ENCODE measurements at places on chromosomes 5 and 9. TPM values are rescaled to one million over a fixed set of nuclear protein-coding genes. Genes with fewer than 3 reads are reported as not detected.

The FOXE1 gene
- total RNA-seq = under 0.01 TPM

DNA sequence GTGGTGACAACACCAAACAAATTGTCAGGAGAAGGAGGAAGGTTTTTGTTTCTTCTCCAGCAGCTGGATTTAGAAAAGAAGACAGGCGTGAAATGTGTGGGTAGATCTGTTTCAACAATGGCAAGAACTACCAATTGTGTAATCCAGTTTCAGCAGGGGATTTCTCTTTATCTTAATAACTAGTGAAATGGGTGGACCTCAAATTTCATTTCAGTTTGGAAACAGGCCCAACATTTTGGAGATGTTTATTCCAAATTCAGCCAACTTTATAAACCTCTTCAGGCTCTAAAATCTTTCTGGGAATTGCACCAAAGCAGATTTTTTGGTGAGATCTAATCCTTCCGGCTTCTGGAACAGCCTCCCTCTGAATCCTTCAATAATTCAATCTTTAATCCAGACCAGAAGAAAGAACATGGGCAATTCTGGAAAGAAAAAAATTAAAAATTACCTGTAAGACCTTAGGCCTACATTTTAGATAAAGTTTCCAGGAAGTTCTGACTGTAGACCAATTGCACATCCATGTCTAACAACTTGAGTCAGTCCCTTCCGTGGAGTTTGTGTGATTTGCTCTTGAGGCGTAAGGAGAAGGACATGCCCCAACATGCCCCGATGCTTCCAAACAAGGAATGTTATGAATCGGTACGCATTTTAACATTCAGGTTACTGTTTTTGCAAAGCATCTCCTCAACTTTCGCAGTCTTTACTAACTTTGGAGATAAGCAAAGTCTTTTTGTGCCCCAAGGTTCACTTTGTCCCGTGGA lies 423.6 kb downstream of the IRX1 start:
- no peak for DNase-seq

The TMEM141 gene
- total RNA-seq = 46.9 TPM

DNA sequence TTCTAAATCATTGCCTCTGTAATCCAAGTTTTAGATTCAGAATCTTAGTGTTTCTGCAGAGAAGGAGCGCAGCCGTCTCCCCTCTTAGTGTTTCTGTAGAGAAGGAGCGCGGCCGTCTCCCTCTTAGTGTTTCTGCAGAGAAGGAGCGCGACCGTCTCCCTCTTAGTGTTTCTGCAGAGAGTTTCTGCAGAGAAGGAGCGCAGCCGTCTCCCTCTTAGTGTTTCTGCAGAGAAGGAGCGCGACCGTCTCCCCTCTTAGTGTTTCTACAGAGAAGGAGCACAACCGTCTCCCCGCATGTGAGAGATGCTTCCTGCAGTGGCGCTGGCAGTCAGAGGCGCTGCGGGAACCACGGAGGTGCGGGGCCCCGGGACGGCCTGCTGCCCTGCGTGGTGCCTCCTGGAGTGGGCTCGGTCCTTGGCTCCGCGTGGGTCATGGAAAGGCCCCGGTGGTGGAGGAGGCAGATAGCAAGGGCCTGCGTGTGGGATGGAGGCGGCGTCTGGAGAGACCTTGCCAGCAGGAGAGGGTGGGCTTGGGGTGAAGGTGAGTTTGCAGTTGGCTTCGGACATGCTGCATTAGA lies 10.9 kb downstream of the CEP72 start:
- DNase-seq = no peak

DNA sequence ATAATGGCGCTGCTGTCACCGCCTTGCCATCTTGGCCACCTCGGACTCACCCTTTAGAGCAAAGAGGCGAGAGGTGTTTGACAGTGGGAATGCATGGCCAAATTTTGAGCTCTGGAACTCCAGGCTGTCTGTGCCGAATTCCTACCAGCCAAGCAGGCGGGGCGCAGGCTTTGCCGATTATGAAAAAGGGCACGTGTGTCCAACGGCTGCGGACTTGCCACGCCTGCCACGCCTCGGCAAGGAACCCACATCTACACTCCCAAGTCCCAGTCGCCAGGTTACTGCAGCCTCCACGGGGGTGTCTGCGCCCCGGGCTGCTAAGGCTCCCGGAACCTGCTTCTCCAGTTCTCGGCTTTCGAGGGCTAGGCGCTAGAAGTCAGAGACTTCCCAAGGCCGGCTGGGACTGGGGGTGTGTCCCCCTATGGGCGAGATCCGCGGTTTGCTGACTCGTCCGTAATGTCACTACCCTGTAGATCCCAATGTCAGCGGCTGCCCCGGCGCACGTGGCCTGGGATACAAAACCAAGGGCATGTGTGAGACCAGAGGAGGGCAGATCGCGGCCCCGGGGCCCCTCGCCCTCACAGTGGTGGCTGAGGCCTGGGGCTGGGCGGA lies 2.8 kb downstream of the NPR3 start:
- peak; percentile 18 for DNase-seq

All from Daoy (cell line).